ENCODE measurements at places on chromosomes 5 and 9.
A peak's percentile ranks its signal among the peaks of the same experiment; 100 is the strongest.

- no peak for DNase-seq
These were observed 783 bp upstream of the ZFR start for GRCh38 chr5:32445287-32445758.

- no peak for DNase-seq
These were observed 26.3 kb upstream of the CDKN2AIPNL start for GRCh38 chr5:134437847-134438581.

DNA sequence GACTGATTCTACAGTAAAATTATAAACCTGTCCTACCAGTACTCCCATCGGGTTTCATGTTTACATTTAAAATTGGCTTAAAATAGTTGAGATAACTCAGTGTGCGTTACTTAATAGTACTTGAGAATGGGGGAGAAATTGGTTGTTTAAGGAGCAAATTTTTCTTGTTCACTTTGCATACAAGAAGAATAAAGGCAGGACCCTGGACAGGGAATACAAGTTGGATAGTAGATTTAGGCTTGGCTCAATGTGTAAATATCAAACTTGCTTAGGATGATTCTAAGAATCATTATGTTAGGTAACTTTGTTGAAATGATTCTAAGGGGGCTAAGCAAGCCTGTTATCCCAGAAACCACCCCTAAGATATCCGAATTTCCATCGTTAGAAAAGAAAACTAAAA lies 448.4 kb upstream of the TLE4 start:
- no peak for DNase-seq

- DNase-seq = no peak
These were observed 72.1 kb upstream of the XPA start for GRCh38 chr9:97769208-97769607.

GRCh38 chr5:80172067-80172695 lies 83.7 kb downstream of the SERINC5 start:
- DNase-seq = no peak

DNA sequence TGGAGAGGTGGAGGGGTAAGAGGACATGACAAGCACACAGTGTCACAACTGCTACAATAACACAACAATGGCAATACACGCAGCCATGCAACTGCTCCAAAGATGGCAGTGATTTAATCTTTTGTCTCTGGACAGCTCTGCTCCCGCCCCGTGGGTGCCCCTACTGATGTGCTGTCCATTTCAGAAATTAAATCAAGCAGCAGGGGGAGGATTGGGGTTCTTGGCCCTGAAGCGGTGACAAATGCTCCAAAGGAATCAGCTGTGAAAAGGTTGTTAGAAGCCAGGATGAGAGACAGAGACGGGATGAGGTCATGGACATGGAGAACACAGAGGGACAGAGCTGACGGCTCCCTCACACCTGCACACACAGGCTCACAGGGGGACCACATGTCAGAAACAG lies 22.6 kb downstream of the CNTFR start:
- no peak for DNase-seq

- no peak for DNase-seq
These were observed 10.2 kb upstream of the GABRP start for GRCh38 chr5:170773024-170773985.

- DNase-seq = peak; percentile 98
These were observed 593.8 kb downstream of the CDK5RAP2 start for GRCh38 chr9:119986205-119986604.

GRCh38 chr9:3721096-3721495 lies 195.3 kb upstream of the RFX3 start:
- DNase-seq = no peak

Measured in NCI-H2171 (cell line).